ENCODE measurements at places on chromosomes 3 and 15.

DNA sequence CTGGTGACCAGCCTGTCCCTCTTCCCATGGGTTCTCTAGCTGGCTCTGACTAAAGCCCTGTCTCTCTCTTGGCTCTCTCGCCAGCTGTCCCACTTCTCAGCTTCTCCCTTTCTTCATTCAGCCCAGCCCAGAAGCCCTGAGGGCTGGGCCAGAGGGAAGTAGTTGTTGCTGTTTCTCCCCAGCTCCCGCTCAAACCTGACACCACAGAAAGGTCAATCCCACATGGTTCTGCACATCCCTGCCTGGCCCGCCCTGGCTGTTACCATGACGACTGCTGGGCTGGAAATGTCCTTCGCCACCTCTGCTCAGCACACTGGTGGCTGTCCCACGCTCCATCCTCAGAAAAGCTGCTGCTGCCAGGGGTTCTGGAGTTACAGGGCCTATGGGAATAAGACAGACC is 25.9 kb downstream of the CCDC32 start:
- no peak for DNase-seq

DNA sequence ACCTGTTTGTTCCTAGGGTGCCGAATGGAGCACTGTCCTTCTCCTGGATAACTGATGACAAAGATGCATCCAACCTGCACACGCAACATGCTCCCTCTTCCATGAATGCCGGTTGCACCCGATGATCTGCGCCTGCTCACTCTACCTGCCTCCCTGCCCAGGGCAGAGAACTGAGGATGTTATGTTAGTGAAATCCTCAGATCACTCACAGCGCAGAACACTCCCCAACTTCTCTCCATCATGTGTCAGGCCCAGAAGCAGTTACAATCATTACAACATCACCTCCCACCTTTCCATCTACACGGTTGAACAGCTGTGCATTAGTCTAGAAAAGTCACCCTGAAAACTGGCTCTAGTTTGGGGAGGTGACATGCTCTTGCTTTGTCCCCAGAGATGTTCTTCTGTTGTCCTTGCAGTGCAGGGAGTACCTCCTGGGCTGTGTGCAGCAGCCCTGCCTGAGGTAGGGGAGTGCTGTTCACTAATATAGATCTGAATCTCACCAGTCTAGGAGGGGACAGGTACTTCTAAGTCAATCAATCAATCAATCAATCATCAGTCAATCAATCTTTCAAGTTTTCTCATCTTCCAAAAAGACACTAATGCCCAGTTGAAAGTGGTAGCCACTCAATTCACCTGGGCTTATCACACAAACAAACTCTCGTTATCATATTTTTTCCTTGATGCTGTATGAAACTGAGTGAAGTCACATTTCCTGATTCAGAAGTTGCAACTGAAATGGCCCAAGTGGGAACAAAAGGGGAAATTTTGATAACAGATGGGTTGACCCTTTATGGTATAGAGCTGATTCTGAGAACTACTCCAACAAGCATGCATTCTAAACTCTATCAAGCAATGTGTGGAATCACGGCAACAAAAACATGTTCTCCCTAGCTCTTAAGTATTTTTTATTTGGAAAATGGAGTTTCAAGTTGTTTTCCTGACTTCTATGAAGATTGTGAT is 15.4 kb upstream of the ISLR start:
- no peak for DNase-seq

GRCh38 chr15:55475842-55476241 is 32.2 kb downstream of the DNAAF4 start:
- no peak for DNase-seq

DNA sequence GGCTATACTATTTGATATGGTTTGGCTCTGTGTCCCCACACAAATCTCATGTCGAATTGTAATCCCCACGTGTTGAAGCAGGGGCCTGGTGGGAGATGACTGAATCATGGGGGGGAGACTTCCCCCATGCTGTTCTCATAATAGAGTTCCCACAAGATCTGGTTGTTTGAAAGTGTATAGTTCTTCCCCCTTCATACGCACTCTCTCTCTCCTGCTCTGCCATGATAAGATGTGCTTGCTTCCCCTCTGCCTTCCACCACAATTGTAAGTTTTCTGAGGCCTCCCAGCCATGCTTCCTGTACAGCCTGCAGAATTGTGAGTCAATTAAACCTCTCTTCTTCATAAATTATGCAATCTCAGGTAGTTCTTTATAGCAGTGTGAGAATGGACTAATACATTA is 290.1 kb upstream of the CHRM5 start:
- DNase-seq: no peak

GRCh38 chr3:180066598-180066997 is 29.9 kb upstream of the PEX5L start:
- no peak for DNase-seq

GRCh38 chr3:180102134-180102533 is 65.4 kb upstream of the PEX5L start:
- no peak for DNase-seq

Data from left lobe of liver (tissue), 2 donors.